Activated T-helper 1 cell treated with anti-CD3 and anti-CD28 coated beads, Interleukin-2, amount 50 U/mL, for 16 hours (primary cell): ENCODE measurements at places on chromosomes 12 and 14.

GRCh38 chr12:19910681-19911080 is 457.7 kb upstream of the PDE3A start:
- no peak for DNase-seq

GRCh38 chr14:19974844-19975243 is 547 bp upstream of the OR4K15 start:
- DNase-seq = no peak

- DNase-seq = no peak
Measured at GRCh38 chr12:71727958-71728357, 26.7 kb upstream of the RAB21 start.

DNA sequence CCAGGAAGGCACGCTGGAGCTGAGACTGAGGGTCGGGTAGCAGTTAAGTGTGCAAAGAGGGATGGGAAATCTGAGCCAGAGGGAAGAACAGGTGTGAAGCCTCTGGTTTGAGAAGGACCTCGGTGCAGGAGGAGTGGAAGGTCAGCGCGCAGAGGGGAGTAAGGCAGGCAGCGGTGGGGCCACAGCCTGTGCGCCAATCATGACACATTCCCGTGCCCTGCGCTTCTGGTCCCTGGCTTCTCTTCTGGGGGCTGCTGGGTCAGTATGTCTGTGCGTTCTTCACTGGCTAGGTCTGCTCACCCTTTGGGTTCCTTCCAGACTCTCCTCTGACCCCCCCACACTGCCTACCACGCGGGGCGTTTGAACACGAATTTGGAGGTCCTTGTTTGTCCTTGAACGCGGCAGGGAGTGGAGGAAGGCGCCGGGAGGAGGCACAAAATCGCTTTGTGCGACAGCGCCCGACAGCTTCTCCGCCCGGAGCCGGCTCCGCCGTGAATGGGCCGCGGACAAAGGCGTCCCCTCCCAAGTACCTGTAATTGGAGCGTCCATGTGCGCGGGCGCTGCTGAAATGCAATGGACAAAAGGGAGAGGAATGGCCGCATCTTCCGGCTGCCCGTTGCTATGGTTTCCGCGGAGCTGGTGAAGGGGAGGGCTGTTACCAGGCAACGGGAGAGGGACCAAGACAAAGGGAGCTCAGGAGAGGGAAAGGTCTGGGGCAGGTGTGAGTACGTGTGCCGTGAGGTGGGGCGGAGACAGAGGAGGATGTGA is 207.2 kb upstream of the SRRM4 start:
- DNase-seq = no peak

- DNase-seq = no peak
Measured at GRCh38 chr12:112167031-112167461, 41.7 kb downstream of the TRAFD1 start.

DNA sequence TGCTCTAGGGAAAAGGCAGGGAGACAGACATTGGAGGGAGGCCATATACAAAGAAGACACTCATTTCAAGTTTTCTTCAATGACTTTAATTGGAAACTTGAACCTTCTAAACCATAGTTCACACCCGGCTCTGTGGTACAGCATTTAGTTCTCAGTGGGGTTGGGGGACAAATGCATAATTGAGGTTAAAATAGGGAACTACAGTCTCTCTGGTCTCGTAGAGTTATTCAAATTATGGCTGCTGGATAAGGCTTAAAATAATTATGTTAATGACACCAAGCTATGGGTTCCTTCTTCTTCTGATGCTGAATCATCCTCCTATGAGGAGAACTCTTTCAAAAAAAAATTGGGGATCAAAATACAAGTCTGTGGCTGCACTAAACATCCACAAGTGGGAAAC is 3.8 kb upstream of the RPAP3 start:
- no peak for DNase-seq

DNA sequence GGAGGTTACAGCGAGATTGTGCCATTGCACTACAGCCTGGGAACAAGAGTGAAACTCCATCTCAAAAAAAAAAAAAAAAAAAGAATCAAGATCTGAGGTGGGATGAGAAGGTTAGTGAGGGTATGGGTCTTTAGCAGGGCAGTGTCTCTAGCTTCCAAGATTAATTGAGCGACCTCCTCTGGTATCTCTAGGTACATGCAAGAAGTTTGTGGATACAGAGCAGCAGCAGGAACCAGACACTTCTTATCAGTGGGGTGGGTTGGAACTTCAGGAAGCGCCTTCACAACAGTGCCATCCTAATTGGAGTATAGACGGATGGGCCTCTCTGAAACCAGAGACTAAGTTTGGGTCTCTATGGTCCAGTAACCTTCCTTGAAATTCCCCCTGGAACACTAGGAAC is 51.9 kb upstream of the CISTR start:
- DNase-seq = no peak

GRCh38 chr12:89829434-89829975 is 120.9 kb upstream of the ATP2B1 start:
- no peak for DNase-seq

GRCh38 chr14:89912221-89912620 is 42.3 kb downstream of the EFCAB11 start:
- no peak for DNase-seq

DNA sequence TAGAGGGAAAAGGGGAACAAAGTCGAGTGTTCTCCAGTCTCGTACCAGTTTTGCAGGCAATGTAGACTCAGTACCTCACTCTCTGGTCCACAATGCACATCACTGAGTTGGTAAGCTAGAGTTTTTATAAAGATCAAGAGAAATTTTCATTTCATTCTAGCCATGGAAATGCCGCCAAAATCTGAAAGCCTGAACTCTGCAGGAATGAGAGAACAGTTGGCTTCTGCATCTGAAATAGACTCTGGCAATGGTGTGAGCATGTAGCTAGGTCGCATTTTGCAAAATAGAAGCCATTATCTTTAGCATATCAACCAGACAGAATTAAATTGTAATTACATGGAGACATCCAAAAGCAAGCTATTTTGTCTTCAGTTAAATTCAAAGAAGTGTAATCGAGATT is 381.0 kb downstream of the NOVA1 start:
- no peak for DNase-seq

GRCh38 chr12:19894803-19895202 is 455.5 kb downstream of the AEBP2 start:
- no peak for DNase-seq

DNA sequence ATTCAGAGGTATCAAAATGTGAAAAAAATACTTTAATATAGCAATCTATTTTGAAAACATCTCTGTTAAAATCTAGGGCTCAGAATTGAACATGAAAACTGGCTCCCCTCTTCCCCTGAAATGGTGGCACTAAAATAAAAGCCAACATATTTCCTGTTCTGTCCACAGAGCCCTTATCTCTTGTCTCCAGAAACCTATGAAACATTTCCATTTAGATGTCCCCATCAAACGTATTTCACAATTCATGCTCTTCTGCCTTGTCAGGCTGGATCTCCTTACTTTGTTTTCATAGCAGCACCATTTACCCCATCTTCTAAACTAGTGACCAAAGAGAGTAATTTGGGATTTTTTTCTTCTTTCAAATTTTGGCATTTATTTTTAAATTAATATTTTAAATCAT is 42.4 kb downstream of the PDE3A start:
- DNase-seq = no peak

DNA sequence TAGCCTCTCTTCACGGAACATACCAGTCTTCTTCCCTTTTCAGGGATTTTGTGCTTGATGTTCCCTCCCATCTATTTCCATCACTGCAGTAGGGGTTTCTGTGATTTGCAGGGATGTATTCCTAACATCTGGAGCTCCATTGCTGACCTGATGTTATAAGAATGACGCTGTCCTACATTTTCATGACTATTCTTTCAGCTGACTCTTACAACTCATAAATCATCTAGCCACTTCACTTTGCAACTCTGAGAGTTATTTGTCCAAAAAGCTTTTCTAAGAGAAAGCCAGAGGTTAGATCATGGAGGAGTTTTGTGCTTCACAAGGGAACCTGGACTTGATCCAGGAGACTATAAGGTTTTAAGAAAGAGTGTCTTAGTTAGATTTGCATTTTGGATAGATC is 116.6 kb upstream of the FAR2 start:
- DNase-seq = no peak

- no peak for DNase-seq
Measured at GRCh38 chr12:21509768-21510167, 8.2 kb downstream of the GOLT1B start.

GRCh38 chr14:64689289-64689688 is 14.9 kb upstream of the PLEKHG3 start:
- DNase-seq = no peak

- DNase-seq = no peak
Measured at GRCh38 chr14:103314496-103315277, 19.4 kb upstream of the EIF5 start.

DNA sequence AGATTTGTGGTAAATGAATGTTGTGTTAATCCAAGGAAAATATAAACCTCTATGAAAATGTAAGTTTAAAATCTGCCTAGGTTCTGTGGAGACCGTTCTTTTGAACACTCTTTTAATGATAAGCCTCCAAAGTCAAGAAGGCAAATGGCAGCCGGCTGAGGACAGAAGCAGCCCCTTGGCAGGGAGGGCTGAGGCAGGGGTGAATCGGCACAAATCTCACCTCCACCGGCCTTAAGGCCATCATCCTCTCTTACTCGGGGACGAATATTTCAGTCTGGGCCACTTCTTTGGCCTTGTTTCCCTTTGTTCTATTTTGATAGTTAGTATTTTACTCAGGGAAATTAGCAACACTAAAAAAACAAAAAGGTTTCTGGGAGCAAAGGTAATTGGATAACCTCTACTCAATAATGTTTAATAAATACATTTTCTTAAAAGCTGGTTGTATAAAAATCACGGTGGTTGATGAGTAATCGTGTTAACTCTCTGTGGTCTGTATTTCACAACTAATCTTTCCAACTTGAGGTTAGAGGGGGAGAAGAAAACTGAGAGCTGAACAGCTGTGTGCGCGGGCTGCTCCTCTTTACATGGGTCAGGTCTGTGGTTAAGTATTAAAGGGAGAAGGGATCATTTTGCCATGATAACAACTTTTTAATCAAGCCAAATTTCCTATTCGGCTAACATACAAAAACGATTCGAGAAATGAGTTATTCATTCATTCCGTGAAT is 18.6 kb downstream of the LGMN start:
- no peak for DNase-seq

DNA sequence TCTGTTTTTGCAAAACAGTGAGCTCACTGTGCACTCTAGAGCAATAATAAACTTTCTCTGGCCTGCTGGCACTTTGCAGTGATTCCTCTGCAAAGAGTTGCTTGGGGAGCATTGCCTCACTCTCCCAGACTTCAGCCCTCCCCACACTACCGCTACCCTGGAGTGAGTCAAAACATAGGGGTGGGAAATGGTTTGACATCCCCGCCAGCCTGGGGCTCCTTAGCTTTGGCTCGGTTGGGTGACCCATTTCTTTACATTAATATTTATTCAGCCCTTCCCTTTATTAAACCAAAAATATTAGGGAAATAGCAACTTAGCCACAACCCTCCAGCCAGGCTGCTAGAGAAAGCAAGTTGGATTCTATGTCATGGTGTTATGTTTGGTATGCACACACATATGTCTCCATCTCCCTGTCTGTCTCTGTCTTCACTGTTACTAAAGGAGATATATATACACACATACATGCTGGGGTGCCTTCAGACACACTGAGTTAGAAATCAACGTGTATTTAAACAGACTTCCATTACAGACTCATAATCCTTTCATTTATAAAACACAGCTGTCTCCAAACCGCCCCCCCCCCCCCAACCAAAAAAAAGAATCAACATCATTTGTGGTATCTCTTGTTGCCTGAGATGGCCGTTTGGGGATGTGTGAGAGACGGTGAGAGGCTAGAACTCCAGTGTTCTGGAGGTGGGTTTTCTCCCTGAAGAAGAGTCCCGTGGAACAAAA is 3.4 kb upstream of the IRF2BPL start:
- no peak for DNase-seq

- no peak for DNase-seq
Measured at GRCh38 chr14:52825085-52825484, 33.7 kb upstream of the GNPNAT1 start.

GRCh38 chr12:11307143-11307542 is 3.1 kb downstream of the PRB4 start:
- no peak for DNase-seq

DNA sequence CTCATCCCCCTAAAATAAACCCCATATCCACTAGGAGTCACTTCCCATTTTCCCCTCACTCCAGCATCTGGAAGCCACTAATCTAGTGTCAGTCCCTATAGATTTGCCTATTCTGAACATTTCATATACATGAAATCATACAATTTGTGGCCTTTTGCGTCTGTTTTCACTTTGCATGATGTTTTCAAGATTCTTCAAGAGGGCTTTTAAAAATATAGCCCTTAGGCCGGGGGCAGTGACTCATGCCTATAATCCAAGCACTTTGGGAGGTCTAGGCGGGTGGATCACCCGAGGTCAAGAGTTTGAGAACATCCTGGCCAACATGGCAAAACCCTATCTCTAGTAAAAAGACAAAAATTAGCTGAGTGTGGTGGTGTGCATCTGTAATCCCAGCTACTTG is 104.7 kb downstream of the VEZT start:
- DNase-seq = no peak

DNA sequence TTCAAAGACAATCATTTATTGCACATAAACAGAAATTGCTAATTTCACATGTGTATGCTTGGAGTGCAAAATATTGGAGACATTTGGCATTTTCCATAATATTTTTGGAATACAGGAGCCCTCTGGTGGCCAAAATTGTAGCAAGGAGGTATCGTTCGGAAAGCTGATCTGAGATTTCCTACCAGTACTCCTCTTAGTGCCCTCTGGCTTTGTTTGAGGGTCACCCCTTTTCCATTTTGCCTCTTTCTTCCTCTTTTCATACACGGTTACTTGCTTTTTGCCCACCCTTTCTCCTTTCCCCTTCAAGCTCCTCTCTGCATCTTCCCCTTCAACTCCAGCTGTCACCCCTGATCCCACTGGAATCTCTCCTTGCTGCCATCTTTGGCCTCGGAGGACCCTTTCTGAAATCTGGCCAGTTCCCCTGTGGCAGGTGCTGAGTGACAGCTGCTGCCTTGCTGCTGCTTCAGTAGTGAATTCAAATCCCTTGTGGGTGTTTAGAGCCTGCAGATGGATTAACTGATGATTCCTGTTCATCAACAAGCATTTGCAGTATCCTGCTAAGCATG is 164.6 kb upstream of the PARP11 start:
- DNase-seq = no peak
